ENCODE measurements at places on chromosomes 6 and 20.

DNA sequence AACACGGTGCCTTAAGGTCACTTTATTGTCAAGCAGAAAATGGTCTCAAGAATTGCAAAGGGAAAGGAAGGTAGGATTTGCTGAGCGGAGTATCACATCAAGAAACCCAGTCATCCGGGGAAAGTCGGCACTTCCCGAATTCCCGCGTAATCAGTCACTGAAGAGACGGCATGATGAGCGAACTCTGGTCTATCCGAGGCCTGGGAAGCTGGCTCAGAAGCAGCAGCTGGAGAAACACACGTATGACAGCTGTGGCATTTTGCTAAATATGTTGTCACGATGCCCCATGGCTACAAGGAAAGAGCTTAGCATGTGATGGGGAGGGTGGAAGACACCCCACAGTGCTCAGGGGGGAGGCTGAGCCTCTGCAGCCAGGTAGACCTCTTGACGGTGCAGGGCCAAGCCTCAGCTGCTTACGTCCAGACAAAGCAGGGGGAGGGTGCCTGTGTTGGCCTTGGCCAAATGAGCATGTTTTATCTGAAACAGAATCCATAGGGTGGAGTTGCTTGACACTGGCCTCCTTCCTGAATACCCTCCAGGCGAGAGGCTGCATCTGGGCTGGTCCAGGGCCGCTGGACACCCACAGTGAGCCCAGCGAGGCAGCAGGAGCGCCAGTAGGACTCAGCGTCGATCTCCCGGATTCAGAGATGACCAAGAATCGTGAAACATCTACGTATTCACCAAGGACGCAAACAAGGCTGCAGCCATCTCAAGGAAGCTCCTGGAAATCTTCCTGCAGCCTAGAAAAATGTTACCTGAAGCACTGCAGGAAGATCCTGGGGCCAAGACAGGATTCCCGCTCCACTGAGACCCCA is 118.8 kb upstream of the AFDN start:
- no peak for DNase-seq

GRCh38 chr20:33301192-33301930 is 18.3 kb downstream of the BPIFB1 start:
- DNase-seq: no peak

GRCh38 chr6:3175715-3176402 is 18.5 kb upstream of the TUBB2A start:
- DNase-seq: no peak

DNA sequence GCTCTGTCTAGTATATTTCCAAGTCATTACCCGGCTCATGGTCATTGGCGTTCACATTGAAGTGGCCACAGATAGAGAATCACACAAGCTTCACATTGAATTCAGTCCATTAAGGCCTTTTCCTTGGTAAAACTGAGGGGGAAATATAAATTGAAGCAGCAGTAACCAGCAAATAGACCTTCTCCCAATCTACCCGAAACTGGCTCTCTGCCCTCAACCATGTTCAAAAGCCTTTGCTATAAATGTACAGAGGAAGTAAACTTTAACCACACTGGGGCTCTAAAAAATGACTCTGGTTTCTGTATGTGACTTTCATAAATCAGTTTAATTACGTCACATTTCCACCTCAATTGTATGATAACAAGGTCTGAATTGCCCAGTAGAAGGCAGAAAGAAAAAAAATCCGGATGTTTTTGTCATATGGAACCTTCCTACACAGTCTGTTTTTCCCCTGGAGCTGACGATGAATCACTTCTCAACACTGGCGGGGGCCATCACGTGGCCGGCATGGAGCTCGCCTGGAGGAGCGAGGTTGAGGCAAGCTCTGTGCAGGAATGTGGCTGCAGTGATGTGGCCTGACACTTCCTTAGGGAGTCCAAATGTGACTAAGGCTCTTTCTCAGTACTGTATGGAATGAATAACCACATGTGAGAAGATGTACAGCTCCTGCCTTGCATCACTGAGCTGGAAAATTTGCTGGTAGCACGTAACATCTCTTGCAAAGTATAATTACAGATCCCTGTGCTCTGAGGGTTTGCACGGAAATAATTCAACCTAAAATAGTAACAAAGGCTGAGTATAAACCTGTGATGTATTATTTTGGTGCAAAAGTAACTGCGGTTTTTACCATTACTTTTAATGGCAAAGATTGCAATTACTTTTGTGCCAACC is 58.6 kb upstream of the SNX9 start:
- peak; percentile 73 for DNase-seq

DNA sequence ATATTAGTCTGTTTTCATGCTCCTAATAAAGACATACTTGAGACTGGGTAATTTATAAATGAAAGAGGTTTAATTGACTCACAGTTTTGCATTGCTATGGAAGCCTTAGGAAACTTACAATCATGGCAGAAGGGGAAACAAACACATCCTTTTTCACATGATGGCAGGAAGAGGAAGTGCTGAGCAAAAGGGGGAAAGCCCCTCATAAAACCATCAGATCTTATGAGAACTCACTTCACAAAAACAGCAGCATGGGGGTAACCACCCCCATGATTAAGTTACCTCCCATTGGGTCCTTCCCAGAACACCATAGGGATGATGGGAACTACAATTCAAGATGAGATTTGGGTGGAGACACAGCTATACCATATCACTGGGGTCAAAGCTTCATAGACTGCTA is 254.2 kb downstream of the ERMARD start:
- DNase-seq: no peak

DNA sequence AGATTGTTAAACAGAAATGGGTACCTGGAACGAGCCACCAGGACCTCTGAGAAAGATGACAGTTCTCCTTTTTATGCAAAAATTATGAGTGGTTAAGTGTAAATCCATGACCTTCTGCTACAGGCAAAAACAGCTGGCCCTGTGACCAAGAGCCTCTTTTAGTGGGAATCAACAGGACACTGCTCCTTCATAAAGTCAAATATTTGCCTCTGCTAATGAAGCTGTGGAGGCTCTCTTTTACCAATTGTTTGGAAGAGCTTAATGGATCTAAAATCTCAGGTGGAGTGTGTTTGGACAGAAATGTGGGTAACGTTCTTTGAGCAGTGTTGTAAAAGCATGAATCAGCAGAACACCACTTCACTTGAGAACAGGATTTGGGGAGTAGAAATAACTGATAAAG is 117.5 kb upstream of the PCSK2 start:
- DNase-seq: no peak

DNA sequence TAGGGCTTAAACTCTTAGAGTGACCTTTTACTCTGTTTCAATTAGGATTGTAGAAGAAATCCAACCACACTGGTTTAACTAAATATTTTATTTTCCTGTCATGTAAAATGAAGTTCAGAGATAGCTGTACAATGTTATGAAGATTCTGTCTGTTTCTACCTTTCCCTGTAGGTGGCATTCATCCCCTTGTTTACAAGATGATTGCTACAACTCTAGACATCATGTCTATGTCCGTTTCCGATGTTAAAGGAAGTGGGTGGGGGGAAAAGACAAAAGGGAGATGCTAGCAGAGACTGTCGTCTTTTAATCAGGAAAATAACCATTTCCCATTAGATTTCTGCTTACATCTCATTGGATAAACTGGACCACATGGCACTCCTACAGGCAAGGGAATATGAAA is 30.9 kb upstream of the RIMS1 start:
- DNase-seq: no peak

DNA sequence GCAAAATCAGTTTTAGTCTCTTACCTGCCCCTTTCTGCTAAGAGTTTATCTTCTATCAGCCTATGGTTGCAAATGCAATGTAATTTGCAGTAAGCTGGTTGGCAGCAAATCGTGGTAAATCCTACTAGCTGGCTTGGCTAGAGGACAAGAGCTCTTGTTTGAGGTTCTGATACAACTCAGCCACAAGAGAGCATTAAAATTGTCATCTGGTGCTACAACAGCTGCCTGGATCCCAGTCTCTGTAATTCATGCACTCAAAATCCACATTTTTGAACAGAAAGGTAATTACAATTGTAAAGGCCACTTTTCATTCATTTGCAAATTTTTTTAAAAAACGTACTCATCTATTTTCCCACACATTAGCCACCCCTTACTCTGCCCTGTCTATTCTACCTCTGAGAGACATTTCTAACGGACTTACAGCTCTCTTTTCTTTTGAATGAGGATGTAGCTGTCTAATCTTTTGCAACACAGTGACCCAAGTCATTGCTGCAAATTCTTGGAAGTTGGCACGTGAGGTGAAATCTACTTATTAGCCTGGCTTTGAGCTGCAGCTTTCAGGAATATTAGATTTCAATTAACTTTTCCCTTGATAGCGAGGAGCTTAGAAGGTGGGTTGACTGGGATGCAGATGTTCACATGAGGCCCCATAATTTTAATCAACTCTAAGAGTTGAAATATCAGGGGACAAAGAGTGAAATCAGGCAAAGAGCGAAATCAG is 54.0 kb upstream of the FAM184A start:
- DNase-seq: no peak

DNA sequence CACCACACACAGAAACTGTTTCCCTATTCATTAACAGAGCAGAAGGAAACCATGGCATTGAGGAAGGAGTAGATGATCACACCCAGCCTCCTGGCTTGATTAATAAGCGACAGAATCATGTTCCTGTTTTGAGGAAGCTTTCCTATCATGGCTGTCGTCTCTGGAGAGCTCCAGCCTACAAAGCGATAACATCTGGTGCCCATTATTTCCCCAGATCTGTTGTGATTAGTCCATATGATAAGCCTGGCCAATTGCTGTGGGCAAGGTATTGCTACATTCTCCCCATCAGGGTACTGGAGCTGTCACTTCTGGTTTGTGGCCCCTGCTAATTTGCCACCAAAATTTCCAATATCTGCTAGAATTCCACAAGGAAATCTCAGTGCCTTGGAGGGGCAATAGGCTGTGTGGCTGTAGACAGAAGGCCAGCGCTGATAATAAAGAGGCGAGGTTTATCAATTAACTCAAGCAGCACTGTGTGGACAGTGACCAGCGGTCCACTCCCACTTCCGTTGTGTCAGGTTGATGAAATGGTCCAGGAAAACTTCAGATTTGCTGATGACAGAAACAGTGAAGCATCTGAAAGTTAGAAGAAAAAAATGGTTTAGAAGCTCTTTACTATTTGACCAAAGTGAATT is 66.4 kb downstream of the OLIG3 start:
- DNase-seq: no peak

- no peak for DNase-seq
These were observed 28.5 kb downstream of the SLC35D3 start for GRCh38 chr6:136950436-136951126.

DNA sequence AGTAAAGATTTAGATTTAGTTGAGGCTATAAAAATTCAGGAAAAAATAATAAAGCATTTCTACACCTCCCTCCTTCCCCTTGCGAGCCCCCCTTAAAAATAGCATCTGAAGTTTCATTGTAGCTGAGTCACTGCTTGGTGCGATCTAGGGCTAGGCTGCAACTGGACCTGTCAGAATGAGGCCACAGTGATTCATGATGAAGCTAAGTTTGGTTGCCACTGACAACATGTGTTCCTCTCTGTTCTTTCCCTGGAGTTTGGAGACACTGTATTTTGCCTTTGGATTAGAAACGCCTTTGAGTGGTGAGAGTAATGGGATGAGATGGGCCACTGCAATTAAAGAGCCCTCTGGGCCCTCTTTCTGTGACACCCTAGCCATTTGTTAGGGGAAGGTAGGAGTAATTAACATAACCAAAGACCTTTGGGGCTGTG is 334.1 kb downstream of the NRN1 start:
- DNase-seq: no peak

- no peak for DNase-seq
These were observed 7.8 kb downstream of the NFYA start for GRCh38 chr6:41080621-41081020.

DNA sequence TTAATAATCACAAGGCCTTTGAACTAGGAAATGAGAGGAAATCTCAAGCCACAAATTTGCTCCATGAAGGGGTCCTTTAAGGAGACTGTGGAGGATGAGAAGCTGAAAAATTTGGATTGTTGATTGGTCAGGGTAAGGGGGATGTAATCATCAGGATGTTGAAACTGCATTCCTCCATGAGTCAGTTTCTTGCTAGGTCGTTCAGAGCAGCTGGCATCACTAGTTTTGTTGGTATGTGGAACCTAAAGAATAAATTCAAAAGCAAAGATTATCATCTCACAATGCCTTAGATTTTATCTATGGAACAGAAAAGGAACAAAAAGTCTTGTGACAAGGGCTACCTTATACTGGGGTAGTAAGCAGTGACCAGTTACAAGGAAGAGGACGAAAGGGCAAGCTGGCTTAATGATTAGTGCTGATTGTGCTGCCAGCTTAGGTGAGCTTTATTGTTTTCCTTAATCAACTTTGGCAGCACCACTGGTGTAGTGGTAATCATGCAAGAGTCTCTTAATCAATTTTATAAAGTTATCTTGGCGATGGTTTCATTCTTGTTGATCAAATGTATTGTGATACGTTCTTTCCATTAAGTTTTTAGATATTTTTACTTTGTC is 36.6 kb downstream of the CRISP2 start:
- no peak for DNase-seq

DNA sequence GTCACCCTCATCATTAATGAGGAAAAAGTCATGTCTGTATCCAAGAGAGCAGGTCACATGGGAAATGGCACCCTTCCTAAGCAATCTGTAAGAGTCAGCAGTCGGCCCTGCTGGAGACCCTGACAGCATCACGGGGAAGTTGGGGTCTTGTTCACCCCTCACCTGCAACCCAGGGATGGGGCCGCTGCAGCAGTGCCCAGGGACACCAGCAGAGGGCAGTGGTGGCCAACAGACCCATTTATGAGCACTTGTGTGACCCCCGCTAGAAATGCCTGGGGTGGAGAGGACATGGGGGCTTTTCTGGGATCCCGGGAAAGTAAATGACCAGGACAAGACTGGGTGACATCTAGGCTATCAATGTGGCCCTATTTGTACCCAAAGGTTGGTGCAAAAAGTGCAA is 35.9 kb downstream of the ANKRD60 start:
- no peak for DNase-seq

DNA sequence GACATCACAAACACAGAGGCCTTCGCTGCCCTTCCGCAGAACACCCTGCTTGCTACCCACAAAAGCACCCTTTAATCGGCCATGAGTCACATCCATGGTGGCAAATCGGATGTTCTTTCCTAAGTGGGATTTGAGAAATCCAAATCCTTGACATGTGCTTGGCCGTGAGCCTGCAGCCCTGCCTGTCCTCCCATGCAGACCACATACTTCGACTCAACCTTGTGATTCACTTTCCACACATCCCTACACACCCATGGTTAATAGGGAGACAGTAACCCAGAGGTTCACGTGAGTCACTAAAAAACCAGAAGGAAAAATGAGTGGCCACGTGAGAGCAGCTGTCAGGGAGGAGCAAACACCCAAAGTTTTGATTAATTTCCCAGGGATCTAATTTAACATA is 19.4 kb downstream of the RAMACL start:
- DNase-seq: no peak

DNA sequence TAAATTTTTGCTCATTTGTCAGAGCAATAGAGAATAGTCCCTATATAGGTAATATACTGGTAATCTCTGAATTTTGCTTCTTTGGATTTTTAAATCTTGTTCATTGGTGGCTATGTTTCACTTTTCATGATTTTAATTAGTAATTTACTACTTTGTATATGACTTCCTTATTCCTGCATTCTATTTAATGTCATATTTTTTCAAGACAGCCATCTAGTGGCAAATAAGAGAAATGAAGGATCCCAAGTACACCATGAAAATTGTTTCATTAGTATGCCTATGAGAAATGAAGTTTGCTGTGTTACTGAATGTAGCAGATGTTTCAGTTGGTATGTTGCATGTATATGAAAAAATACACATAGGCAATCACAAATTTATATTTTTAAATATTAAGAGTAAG is 82.4 kb downstream of the ZNF292 start:
- DNase-seq: no peak

GRCh38 chr6:10419749-10420545 is 5.1 kb upstream of the TFAP2A start:
- DNase-seq: no peak
